Bone marrow (tissue), 2 donors: ENCODE measurements at places on chromosomes 2 and 18.

- DNase-seq: no peak
Observed at GRCh38 chr2:10504370-10504993, 56.4 kb upstream of the ODC1 start.

GRCh38 chr2:153543635-153544071, 65.1 kb upstream of the RPRM start:
- DNase-seq: no peak

DNA sequence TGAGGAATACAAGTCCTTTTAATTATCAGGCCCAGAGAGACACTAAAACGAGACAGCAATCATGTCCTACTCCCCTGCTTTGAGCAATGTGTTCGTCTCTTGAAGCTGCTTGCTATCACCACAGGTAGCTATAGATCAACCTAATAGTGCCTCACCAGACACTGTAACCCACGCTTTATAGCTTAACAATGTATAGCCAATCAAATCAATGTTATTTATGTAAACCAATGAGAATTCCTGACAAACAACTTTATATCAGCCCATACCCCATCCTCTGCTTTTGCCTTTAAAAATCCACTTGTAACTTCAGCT, 26.1 kb downstream of the TMEM247 start:
- DNase-seq: no peak

DNA sequence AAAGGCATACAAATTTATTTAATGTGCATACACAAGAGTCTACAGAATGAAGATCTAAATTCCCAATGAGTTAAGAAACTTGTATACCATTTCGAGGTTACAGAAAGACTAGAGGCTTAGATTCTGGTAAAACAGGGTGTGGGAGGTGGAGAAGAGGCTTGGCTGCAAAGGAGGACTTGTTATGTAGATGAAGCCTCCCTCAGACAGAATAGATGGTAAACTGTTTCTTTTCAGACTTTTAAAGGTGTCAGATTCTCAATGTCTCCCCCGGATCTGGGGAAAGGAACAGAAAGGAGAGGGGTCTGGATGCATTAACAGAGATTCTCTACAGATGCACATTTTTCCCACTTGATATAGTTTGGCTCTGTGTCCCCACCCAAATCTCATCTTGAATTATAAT, 126.0 kb downstream of the ST6GAL2 start:
- no peak for DNase-seq

DNA sequence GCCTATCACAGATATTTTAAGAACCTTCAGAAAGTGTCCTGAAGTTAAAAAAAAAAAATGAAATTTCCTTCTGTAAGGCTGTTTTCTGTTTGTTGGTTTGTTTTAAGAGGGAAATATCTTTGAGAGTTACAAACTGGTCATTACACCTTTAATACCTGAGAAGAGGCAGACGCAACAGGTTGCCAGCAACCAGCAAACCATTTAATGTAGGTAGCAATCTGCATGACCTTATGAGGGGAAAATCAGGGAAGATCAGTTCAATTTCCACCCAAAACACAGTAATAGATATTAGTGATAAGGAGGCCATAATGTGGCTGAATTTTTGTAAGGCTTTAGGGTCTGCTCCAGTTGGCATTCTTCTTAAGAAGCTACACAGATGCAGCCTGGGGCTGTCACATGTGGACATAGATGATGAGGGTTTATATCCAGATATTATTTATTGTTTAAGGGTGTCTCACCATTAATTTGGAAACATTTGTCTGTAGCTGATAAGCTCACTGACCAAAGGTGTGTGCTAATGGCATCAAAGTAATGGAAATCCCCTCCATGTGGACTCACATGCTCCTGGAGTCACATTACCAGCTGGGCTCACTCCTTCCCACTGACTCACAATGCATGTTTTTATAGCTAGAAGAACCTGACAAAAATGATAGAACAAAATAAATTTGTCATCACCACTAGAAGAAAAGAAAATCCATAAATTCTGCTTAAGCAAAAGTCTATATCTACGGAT, 83.5 kb upstream of the DTNA start:
- no peak for DNase-seq

- no peak for DNase-seq
Observed at GRCh38 chr2:10184421-10184820, 61.9 kb downstream of the RRM2 start.

DNA sequence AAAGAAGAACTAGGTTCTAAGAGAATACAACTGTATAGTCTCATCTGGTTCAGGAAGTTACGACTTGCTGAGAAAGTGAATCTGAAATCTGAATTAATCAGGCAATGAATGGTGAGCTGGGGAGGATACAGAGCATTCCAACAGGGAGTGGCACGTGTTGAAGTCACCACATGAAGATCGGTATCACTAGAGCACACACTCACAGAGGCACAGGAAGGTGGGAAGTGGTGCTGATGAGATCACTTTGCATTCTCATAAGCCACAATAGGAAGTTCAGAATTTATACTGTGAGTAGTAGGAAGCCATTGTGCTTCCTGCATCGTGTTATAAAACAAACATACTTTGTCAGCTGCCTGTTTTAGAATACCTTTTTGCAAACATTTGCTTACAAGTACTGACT, 615.0 kb upstream of the DDX18 start:
- no peak for DNase-seq

GRCh38 chr2:156311976-156312375, 20.5 kb downstream of the NR4A2 start:
- DNase-seq: no peak

DNA sequence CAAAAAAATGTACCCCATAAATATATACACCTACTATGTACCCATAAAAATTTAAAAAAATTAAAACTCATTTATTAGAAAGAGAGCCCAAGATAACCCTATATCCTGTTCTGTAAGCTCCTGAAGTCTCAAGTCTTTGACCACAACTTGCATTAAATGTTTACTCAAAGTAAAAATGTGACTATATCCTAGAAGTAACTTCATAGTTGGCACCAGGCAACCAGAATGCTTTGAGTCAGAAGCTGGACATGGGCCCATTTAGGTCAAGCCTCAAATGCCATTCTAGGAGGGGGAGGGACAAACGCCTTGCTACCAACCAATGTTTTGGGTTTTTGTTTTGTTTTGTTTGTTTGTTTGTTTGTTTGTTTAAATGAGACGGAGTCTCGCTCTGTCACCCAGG, 9.3 kb upstream of the TBC1D8 start:
- no peak for DNase-seq

GRCh38 chr18:47036298-47036874, 965 bp upstream of the ELOA2 start:
- DNase-seq: no peak

- DNase-seq: no peak
Observed at GRCh38 chr2:233329489-233330135, 22.0 kb downstream of the SAG start.

- DNase-seq: no peak
Observed at GRCh38 chr2:34320056-34320455, 721.0 kb upstream of the FAM98A start.

GRCh38 chr2:101809698-101810097, 112.2 kb downstream of the MAP4K4 start:
- DNase-seq: no peak

DNA sequence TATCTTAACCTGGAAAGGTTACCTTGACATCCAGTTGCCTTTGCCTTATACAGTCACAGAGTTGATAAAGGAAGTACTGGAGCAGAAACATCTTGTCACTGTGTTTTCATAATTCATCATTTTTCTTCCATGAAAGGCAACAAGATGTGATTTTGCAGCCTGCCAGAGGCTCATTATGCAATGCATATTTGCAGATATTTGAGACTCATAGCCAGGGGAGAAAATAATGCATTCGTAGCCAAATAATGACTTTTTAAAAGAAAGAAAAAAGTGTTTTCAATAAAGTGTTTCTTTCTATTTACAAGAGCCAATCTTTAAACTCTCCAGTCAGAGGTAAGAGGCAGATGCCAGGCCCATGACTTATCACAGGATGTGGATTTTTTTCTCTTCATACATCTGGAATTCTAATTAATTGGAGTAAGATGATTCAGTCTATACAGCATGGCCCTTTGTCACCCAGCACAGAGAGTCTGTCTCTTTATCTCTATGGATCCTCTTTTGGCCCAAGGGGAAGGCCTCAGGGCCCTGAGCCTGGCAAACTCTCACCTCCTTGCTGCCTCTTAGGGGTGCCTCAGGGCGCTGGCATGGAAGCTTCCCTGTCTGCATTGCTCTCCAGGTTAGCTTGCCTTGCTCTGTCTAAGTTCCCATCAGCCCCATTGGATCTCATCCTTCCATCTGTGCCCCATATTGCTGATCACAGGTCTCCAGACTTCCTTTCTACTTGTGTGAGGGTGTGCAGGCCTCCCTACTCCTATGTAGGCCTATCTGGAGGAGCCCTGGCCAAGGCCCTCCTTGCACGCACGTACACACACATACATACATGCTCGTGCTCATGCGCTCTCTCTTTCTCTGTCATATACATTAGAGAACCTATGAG, 247.7 kb downstream of the TPGS2 start:
- DNase-seq: no peak

GRCh38 chr2:148282201-148282600, 261.3 kb downstream of the MBD5 start:
- DNase-seq: no peak

DNA sequence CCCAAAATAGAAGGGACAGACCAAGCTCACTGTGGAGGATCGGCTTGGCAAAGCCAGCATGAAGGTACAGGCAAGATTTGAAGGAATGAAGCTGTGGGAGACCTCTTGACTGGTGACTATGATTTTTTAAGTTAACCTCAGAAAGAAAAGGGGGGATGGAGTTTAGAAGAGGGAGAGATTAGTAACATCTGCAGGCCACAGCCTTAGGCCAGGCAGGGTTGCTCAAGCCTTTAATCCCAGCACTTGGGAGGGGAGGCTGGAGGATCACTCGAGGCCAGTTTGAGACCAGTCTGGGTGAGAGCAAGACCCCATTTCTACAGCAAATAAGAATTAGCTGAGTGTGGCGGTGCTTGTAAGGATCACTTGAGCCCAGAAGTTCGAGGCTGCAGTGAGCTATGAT, 46.6 kb downstream of the ZNF532 start:
- DNase-seq: no peak

DNA sequence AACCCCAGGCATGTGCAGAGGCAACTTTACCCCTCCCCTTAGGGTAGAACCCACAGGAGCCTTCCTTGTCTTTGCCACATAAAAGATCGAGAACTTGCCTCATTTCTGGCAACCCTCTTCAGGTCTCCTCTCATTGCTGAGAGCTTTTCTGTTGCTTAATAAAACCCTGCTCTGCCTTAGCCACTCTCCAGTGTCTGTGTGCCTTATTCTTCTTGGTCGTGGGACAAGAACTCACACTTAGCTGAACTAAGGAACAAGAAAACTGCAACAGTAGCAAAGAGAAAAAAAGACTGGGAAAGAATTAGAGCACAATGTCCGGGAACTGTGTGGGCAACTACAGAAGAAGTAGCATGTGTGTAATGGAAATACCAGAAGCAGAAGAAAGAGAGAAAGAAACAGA, 56.2 kb upstream of the SMIM21 start:
- DNase-seq: no peak

GRCh38 chr2:70328921-70329561, 27.2 kb upstream of the FAM136A start:
- no peak for DNase-seq

DNA sequence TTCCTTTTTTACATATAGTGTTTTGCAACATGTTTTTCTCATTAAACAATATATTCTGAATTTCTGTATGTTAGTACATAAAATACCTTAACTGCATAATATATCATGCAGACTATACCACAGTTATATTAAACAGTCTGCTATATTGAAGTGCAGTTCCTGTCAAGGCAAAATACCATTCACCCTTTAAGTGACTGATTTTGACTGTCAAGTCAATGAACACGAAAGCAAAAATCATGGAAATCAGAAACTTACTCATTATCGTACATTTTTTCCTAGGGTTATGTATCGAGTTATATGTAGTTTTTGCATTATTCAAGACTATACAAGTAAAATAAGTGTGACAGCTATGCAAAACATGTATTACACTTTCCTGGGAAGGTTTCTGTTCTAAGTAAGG, 361.6 kb upstream of the MAP2 start:
- no peak for DNase-seq

GRCh38 chr2:189164746-189165145, 14.8 kb downstream of the COL5A2 start:
- no peak for DNase-seq

DNA sequence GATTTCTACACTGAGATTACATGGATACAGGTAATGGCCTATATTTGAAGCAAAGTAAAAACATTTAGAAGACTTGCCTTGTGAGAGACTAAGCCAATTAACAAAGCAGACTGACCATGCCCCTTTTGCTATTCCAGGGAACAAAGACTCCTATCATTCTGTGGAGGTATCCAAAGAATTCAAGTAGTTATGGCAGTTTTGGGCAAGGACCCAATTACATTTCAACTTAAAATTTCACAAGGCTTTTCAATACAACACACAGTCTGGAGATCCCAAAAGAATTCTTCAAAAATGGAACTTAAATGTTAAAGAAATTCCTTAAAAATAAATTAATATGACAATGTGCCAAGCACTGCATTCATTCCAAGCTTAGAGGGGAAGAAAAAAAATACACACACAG, 109.2 kb upstream of the CHRNA1 start:
- no peak for DNase-seq

DNA sequence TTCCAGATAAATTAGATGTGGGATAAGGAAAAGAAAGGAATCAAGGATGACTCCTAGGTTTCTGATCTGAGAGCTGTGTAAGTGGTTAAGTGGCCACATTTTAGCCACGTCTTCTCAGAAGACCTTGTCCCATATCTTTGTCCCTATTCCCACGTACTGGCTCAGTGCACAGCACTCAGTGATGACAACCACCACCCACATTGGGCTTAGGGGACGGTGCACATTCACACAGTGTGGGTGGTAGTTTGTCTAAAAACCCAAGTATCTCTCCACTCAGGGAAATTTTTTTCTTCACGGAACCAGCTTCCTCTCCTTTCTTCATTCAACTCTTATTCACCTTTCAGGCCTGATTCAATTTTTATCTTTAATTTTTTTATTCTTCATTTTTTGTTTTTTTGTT, 30.6 kb upstream of the GCC2 start:
- no peak for DNase-seq

GRCh38 chr2:104766683-104767082, 87.2 kb upstream of the POU3F3 start:
- no peak for DNase-seq

DNA sequence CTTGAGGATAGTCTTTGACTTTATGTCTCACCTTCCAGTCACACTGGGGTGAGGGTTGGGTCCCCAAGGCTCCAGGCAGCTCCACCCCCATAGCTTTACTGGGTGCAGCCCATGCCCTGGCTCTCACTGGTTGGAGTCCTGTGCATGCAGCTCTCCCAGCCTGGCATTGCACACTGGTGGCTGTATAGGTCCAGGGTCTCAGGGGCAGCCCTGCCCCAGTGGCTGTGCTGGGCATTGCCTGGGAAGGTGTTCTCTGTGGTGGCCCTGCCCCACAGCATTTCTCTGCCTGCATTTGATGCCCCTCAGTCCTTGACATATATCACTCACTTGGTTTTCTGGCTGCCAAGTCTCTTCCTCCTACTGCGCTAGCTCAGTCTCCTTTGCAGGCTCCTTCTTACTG, 21.2 kb downstream of the MPHOSPH10 start:
- DNase-seq: no peak
